ENCODE measurements at places on chromosomes 7 and 10.

GRCh38 chr7:150621376-150621775 lies 10.8 kb downstream of the GIMAP6 start:
- no peak for DNase-seq

DNA sequence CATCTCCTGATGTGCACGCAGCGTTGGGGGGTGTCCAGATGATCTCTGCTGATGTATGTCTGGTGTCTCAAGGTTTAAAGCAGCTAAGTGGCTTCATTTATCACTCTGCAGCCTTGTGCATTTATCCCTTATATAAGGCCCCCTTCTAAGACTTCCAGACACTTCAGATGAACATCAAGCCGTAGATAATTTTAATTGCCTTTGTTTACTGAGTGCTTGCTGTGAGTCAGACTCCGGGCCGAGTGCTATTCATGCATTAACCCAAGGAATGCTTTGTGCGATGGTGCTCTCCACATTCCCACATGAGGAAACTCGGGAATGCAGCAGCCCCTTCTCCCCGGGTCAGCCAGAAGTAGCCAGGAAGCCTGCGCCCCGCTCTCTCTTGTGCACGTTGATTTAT lies 328.6 kb upstream of the COBL start:
- DNase-seq: no peak

DNA sequence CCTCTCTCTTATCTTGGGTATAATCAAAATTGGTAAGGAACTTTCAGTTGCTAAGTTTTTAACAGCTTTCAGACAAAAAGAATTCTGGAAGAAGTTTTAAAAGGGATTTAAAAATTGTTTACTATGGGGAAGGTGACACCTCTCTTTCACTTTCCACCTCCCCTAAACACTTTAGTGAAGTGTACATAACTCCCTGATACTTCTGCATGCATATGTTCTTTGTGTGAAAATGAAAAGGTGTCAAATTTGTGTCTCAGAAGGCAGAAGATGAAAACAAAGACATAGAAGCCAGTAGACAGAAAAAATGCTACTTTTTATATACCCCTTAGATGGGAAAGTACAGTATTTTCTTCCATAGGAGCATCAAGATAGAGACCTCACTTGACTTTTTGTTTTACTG lies 117.8 kb downstream of the TMEM26 start:
- DNase-seq: no peak

DNA sequence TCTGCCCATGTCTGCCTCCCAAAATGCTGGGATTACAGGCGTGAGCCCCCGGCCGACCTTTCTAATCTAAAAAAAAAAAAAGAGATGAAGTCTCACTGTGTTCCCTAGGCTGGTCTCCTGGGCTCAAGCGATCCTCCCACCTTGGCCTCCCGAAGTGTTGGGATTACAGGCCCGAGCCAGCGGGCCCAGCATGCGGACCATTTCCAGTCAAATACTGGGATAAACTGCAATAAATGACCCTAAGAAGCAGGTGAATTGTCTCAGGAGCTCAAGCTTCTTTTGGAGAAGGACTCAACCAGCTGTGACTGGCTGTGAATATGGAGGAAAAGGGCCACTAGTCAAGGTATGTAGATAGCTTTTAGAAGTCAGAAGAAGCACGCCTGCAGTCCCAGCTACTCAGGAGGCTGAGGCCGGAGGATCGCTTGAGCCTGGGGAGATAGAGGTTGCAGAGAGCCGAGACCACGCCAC lies 550 bp upstream of the CREM start:
- DNase-seq: no peak

DNA sequence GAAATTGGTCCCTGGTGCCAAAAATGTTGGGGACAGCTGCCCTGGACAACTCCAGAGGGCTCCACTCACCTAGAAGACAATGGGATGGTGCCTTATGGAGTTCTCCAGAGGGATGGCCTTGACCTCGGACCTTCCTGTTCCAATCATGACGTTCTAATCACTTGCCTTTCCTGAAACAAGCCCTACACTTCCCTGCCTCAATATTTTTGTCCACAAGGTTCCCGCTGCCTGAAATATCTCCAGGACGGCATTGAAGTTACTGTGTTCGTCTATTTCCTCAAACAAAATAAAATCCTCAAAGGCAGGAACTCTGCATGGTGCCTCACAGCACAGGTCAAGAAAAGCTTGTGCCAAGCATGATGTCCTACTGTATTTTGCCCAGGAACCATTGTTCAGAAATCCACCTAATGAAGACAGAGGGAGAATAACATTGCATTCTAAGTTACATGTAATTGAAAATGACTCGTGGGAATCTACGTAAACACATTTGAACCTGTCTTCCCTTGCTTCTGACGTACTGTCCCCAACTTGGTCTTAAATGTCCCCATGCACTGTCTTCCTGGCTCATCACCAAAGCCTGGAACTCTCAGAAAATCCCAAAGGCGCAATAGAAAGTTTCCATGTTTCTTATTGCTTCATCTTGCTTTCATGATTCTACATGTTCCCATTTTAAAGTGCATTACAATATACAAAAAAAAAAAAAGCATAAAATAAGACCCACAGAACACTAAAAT lies 342.3 kb upstream of the NRP1 start:
- no peak for DNase-seq
